Stomach (tissue), 19 donors: ENCODE measurements at places on chromosomes 13 and 19. TPM values are rescaled to one million over a fixed set of nuclear protein-coding genes. Genes with fewer than 3 reads are reported as not detected.

GRCh38 chr19:29922972-29923371 is 19.1 kb upstream of the URI1 start:
- no peak for DNase-seq

DNA sequence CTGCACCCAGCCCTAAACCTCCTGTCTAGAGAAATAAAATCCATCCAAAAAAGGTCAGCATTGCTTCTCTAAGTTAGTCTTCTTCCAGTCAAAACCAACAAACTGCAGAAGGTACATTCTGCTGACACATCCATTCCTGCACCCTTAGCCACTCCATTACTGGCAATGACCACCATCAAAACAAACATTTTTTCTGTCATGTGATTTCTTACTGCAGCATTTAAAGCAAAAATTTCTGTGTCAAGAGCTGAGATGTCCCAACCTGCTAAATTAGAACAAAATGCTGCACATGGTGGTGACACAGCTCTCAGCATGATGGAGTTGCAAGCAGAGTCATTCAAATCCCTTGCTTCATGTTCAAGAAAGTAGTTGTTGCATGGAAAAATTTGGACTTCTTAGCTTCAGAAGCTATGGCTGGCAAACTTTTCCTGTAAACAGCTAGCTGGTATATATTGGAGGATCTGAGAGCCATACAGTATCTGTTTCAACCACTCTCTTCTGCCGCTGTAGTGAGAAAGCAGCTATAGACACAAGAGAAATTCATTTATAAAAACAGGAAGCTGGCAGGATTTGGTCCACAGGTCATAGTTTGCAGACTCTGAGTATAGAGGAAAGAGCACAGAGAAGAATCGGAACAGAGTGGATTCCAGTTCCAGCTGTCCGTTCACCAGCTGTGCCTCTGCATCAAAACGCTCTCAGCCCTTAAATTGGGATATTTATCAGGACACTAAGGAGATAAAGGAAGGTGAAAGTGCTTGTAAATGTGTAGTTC is 17.4 kb downstream of the RUBCNL start:
- DNase-seq = no peak

DNA sequence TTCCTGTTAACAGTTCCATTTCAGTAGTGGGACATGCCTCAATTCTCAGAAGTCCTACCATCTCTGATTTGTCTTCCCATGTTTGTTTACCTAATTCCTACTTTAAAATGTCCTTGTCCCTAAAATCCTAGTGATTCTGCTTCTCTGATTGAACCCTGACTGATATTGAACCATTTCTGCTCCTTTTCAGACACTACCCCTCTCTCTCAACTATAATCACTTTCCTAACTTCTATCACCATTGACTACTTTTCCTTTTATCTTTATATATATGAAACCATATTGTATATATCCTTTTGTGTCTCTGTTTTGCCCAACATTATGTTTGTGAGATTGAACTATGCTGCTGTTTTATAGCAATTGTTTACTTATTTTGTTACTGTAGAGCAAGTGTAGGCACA is 15.6 kb upstream of the ZNF227 start:
- no peak for DNase-seq

DNA sequence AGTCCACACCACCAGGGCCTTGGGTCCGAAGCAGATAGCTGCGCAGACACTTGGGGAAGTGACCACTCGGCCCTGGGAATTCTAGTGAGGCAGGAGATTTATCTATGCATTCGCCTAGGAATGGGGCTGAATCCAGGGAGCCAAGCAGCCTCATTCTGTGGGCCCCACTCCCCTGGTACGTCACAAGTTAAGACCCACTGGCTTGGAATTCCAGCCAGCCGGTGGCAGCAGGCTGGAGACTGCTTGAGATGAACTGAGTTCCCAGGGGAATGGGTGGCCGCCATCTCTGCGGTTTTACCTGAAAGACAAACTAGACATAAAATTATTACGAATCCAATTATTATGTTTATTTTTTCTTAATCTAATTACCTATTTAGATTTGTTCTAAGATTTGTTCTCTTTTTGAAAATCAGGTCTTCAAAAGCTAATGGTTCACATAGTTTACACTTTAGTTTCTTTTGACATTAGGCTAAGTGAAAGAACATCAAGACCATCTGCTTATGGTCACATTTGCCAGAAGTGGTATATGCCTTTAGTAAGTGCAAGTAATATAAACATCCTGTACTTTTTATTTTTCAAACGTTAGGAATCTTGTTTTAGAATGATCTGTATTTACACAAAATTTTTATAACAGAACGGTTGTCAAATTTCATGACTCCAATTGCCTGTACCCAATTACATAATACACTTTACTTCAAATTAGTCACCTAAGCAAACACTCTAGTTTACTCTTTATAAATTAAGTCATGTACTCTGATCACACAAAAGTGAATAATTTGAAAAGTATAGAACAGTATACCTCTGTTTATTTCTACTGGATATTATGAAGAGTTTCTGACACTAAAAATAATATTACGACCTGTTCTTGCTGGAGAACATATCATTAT is 74.4 kb downstream of the SLITRK6 start:
- DNase-seq = peak; percentile 37

DNA sequence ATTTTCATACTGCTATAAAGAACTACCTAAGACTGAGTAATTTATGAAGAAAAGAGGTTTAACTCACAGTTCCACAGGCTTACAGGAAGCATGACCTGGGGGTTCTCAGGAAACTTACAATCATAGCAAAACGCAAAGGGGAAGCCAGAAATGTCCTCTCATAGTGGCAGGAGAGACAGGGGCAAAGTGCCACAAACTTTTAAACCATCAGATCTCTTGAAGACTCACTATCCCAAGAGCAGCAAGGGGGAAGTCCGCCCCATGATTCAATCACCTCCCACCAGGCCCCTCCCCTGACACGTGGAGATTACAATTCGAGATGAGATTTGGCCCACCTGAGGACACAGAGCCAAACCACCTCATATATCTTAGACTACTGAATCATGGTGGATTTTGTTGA is 198.7 kb downstream of the KCTD12 start:
- no peak for DNase-seq

- no peak for DNase-seq
Measured at GRCh38 chr19:38728752-38729541, 15.3 kb downstream of the CAPN12 start.

DNA sequence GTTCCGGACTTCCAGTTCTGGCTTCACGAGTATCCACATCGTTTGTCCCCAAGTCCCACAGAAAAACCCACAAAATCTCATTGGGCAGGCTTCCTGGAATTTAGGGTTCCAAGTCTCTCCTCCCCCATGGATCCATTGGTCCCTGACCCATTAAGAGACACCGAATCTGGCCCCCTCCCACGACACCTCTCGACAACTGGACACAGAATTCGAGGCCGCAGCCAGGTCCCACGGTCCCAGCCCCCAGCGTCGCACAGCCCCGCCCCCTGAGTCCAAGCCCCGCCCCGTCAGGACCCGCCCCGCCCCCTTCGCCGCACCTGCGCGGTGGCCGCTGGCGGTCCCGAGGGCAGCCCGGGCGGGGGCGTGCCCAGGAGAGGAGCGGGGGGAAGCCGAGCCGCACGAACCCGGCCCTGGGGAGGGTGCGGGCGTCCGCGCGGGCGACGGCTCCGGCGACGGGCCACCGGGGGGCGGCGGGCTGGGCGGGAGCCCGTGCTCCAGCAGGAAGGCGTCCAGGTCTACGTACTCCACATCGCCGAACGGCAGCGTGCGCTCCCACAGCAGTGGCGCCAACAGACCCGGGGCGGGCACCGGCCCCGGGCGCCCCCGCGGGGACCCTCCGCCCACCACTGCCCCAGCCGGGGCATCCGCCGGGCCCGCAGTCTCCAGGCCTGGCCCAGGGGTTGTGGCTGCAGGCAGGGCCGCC is 1.8 kb downstream of the DBP start:
- peak; percentile 89 for DNase-seq

DNA sequence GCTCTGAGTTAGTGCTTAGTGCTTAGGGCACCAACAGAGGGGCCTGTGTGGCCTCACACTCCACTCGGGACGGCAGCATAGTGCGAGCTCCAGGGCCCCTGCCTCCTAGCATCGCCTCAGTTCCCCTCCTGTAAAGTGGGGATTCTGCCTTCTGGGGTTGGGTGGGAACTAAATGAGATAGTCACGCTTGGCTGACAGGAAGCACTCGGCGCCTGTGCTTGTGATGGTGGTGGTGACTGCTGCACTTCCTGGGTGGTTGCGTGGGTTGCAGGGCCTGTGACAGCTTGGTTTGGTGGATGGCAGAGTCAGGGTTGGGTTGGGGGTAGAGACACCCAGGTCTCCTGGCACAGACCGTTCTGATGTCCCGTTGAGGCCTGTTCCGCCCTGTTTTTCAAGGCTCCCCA is 7.7 kb downstream of the PLEKHF1 start:
- peak; percentile 41 for DNase-seq

Gene ELF1
- polyA plus RNA-seq = 31.8 TPM

Gene RXFP2
- polyA plus RNA-seq = not detected

GRCh38 chr19:4913996-4914735 is 4.9 kb downstream of the UHRF1 start:
- no peak for DNase-seq

DNA sequence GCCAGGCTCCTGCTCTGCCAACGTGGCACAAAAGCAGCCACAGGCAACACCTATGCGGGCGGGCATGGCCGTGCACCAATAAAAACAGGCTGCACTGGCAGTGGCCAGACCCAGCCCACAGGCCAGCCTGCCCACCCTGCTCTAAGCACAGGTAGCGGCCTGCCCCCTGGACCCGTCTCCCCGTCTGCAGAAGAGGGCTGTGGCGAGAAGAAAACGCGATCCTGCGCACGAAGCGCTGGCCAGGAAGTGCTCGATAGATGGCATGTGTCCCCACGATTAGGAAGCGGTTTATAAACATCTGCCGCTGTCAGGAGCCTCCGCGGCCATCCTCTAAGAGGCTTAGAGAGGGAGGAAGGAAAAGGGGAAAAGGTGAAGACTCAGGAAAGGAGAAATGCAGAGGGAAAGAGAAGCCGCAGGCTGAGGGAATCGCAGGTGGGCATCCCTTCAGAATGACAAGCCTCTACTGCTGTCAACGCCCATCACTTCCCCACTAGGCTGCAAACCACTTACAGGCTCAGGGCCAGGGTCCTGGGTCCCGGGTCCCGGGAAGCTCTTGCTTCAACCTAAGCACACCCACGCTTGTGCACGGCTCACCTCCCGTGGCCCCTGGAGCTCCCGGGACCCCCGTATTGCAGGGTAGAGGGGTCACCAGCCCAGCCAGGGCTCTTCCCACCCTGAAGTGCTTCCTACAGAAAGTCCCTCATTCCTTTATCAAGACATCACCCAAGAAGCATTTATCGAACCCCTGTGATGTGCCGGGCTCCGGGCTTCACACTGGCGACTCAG is 10.5 kb downstream of the MLLT1 start:
- no peak for DNase-seq

Gene BEST2
- not detected for polyA plus RNA-seq

Gene GPR18
- 0.68 TPM for polyA plus RNA-seq

DNA sequence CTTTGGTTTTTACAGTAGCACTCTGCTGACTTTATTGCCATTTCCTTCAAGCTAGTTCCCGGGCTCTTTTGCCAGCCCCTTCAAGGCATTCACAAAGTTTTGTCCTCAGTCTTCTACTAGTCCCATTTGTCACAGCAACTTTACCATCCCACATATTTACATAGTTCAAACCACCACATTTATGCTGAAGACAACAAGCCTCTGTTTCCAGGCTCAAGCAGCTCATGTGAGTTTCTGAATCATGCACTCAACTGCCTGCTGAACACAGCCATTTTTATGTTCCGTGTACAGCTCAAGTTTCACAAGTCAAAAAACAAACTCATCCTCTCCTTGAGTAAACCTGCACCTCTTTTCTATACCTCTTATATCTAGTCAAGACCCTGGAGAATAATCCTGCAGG is 977.0 kb upstream of the SLC10A2 start:
- no peak for DNase-seq

Gene LRRC63
- polyA plus RNA-seq = not detected

- DNase-seq = no peak
Measured at GRCh38 chr13:46631179-46631542, 78.2 kb downstream of the LRCH1 start.

Gene GRIK5
- polyA plus RNA-seq = 3.1 TPM

- no peak for DNase-seq
Measured at GRCh38 chr13:77728265-77729125, 31.0 kb downstream of the SLAIN1 start.

GRCh38 chr19:4597278-4597974 is 37.9 kb upstream of the SEMA6B start:
- no peak for DNase-seq

Gene SIAH3
- polyA plus RNA-seq = not detected

DNA sequence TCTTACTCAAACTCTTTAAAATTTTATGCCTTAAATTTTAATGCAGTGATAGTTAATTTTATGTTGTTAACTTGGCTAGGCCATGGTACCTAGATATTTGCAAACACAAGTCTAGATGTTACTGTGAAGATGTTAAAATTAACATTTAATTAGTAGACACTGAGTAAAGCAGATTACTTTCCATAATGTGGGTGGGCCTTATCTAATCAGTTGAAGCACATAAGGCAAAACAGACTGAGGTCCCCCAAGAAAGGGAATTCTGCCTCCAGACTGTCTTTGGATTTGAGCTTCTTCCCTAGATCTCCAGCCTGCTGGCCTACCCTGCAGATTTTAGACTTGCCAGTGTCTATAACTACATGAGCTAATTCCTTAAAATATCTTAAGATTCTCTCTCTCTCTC is 294.0 kb downstream of the ENOX1 start:
- DNase-seq = no peak

Gene PIN1
- polyA plus RNA-seq = 96.6 TPM

- DNase-seq = no peak
Measured at GRCh38 chr13:73520566-73521289, 461.9 kb downstream of the KLF5 start.

DNA sequence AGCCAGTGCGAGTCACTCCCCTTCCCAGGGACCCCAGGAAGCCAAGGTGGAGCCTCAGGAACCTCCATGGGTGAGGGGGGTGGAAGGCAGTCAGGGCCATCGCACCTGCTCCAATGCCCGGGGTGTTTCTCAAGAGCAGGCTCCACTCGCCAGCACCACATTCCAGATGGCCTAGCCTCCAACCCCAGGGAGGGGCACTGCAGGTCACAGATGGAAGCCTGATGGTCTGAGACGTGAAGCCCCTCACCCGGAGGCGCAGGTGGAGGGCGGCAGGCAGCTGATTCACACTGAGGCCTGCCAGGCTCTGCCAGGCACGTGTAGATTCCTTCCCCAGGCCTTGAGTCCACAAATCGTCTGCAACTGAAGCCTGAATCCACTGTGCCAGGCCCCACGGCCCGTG is 23.0 kb upstream of the ISYNA1 start:
- DNase-seq = no peak

GRCh38 chr13:41133951-41134350 is 1.3 kb upstream of the KBTBD6 start:
- no peak for DNase-seq

Gene GET3
- 90.4 TPM for polyA plus RNA-seq

Gene TMEM255B
- polyA plus RNA-seq = 4.6 TPM

- no peak for DNase-seq
Measured at GRCh38 chr19:5206751-5207075, 133.9 kb downstream of the PTPRS start.

GRCh38 chr13:23987331-23987894 is 90.1 kb upstream of the C1QTNF9B start:
- DNase-seq = no peak

- DNase-seq = no peak
Measured at GRCh38 chr13:39284801-39285388, 246.6 kb downstream of the NHLRC3 start.

- no peak for DNase-seq
Measured at GRCh38 chr19:34096020-34096915, 76.0 kb upstream of the LSM14A start.

Gene TNFSF13B
- 2.0 TPM for polyA plus RNA-seq

- DNase-seq = no peak
Measured at GRCh38 chr13:108760129-108760528, 130.7 kb downstream of the MYO16 start.

- DNase-seq = no peak
Measured at GRCh38 chr19:17184371-17184841, 30.8 kb upstream of the USE1 start.

Gene SPTBN4
- 2.0 TPM for polyA plus RNA-seq

Gene KLK15
- not detected for polyA plus RNA-seq
